MV-4-11 (cell line): ENCODE measurements at places on chromosomes 13 and 19.

- DNase-seq = no peak
Observed at GRCh38 chr13:51270623-51271415, 48.6 kb downstream of the FAM124A start.

DNA sequence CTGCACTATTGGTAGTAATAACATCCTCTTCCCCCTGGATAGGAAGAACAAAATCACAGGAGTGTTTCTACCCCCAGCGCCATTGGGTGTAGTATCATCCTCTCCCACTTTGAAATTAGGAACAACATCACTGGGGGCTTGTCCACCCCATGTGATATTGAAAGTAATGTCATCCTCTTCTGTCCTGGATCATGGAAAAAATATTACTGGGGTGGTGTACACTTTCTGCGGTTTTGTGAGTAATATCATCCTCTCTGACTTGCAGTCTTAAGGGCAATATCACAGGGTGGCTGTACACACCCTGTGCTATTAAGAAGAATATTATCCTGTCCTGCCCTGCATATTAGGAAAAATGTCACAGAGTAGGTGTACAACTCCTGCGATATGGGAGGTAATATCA lies 4.9 kb upstream of the RGCC start:
- no peak for DNase-seq

GRCh38 chr13:113816254-113816929 lies 47.5 kb downstream of the GAS6 start:
- DNase-seq = peak; percentile 22

DNA sequence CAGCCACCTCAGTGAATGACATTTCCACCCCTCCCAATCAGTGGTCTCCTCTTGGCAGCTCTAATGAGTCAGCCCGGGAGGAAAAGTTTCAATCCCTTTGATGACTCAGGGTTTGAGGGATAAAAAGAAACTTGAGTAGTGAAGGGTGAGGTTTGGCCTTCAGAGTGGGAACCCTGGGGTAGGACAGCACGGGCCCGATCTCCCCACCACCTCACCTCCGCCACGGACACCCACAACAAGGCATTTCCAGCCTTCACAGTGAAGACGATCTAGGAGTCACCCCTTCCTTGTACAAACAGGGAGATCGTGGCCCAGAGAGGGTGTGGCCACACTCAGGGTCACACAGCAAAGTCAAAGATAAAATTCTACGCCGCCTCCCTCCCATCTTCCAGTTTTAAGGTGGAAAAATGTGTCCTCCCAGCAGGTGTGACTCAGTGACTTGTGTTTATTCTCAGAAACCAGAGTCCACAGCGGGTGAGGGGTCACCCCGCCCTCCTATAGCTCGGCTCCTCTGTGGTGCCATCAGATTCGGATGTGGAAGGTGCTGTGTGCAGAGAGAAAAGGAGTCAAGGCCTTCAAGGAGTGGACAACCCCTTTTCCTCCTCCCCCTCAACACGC lies 12.3 kb downstream of the CIB3 start:
- peak; percentile 87 for DNase-seq

GRCh38 chr13:30676672-30677071 lies 58.7 kb upstream of the ALOX5AP start:
- no peak for DNase-seq

DNA sequence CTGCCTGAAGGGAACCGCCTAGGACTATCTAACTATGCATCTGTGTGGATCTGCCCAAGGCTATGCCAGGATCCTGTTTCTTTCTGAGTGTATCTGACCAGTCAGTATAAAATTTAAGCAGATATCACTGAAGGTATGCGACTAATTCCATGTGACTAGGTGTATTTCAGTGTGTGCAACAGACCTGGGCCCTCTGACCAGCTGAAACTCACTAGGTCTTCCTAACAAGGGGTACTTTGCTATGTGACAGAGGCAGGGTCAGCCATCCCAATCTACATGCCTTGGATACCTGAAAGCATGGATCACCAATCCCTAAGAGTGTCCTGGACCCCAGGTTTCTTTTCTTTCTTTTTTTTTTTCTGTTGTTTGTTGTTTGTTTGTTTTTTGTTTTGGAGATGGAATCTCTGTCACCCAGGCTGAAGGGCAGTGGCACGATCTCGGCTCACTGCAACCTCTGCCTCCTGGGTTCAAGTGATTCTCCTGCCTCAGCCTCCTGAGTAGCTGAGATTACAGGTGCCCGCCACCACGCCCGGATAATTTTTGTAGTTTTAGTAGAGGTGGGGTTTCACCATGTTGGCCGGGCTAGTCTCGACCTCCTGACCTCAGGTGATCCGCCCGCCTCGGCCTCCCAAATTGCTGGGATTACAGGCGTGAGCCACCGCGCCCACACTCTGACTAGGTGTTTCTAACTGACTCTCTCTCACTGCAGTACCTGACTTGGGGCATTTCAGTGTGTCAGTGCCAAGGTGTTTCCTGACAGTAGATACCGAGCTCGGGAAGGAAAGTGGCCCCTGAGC lies 43.5 kb downstream of the FCGBP start:
- DNase-seq = no peak

DNA sequence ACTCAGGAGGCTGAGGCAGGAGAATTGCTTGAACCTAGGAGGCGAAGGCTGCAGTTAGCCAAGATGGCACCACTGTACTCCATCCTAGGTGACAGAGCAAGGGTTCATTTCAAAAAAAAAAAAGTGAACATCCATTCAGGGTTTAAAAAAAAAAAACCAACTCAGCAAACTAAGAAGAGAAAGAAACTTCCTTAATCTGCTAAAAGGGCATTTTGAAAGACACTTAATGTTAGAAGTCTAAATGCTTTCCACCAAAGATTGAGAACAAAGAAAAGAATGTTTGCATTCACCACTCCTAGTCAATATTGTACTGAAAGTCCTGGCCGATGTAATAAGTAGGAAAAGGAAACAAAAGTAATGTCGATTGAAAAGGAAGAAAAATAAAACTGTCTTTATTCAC lies 7.1 kb upstream of the PSMC4 start:
- DNase-seq = no peak

DNA sequence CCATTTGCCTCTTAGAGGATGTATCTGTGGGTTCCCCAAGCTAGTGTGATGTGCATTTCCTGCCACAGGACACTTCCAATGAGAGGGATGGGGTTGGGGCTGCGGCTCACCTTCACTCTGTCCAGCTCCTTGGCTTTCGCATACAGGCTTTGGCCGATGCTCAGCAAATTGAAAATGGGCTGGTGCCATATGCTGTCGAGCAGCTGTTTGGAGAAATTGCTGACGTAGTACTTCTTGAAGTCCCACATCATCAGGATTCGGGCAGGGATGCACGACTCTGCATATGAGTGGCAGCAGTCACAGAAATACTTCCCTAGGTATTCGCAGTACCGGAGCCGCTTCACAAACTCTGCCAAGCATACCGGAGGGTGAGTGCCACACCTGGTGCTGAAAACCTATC lies 37.0 kb downstream of the RUBCNL start:
- DNase-seq = no peak

DNA sequence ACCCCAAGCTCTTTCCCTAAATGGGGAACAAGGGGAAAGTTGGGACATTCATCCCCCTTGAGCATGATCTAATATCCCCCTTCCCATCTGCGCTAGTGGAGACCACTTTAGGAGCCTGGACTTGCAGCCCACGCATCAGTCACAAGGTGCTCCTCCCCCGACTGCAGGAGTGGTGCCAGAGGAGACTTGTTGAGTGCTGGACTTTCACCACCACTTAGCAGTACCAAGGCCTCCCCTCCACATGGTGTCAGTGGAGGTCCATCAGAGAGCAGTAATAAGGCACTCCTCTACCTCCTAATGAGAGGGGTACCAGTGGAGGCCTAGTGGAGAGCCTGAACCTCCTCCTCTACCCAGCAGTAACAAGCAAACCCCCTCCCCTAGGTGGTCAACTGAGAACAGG lies 22.5 kb downstream of the CAB39L start:
- DNase-seq = no peak
